ENCODE measurements at places on chromosomes 6 and 20.
A peak's percentile ranks its signal among the peaks of the same experiment; 100 is the strongest.

GRCh38 chr20:57544838-57545564 lies 15.9 kb upstream of the PCK1 start:
- DNase-seq = no peak

DNA sequence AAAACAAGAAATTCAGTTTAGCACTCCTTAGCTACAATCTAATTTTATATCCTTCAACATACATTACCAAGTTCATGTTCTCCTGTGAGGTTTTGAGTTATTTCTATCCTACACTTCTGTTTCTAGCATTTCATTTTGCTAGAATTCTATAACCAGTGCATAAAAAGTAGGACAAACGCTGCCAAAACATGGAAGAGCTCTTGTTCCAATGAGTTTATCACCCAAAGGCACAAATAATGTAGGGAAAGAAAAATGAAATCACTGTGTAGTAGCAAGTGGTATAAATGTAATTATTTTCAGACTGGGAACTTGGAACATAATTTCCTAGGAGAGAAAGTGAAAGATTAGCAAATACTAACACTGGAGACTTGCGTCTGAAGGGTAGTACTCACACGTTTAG lies 413.3 kb upstream of the NRSN1 start:
- no peak for DNase-seq

DNA sequence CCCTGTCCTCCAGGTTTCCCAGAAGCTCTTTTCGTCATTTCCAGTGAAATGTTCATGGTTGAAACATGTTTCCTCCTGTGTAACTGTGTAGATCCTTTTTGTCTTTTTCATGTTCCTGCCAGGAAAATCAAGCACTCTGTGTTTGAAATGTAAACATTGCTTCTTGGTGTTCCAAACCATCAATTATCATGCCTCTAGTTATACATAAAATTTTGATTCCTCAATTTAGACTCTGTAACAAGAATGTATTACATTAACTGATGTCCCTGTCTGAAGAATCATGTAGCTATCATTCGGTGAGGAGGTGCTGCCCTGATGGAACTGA lies 546.3 kb upstream of the CITED2 start:
- DNase-seq = no peak

- no peak for DNase-seq
Observed at GRCh38 chr6:73823046-73823735, 127.2 kb downstream of the CD109 start.

- DNase-seq = no peak
Observed at GRCh38 chr6:160510199-160510598, 153.9 kb downstream of the LPA start.

- peak; percentile 55 for DNase-seq
Observed at GRCh38 chr20:31833130-31833930, 12.1 kb downstream of the FOXS1 start.

- DNase-seq = peak; percentile 69
Observed at GRCh38 chr6:167826230-167826895, 348 bp upstream of the AFDN start.

All from CD4-positive, alpha-beta T cell treated with Interleukin-10 for 1 hour (primary cell).